ENCODE measurements at places on chromosomes 3 and 15.

DNA sequence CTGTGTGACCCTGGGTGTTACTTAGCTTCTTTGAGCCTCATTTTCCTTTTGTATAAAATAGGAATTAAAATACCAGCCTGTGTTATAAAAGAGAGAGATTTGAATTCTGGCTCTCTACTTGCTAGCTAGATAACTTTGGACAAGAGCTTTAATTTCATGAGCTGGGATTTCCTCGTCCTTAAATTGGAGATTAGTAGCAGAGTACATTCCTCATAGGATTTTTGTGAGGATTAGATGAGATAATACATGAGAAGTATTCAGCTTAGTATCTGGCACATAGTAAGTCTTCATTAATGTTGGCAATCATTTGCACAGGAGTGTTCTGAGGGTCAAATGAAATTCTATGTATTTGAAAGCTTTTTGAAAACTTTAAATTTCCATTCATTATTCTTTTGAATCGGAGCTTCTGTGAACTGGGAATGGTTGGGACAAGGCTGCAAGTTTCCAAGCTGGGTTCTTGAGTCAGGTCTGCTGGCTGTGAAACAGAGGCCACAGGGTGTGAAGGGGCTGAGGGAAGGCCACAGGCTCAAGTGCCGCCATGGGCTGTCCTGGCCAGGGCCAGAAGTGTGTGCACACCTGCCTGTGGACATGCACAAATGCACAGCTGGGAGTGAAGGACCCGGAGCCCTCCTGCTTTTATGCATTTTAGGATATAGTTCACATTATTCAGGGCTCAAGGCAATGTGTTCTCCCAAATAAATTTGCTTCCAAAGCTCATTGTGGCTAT lies 17.2 kb downstream of the ALPK3 start:
- DNase-seq, result no peak

GRCh38 chr3:176155012-176155411 lies 1042.3 kb downstream of the TBL1XR1 start:
- DNase-seq, result no peak

DNA sequence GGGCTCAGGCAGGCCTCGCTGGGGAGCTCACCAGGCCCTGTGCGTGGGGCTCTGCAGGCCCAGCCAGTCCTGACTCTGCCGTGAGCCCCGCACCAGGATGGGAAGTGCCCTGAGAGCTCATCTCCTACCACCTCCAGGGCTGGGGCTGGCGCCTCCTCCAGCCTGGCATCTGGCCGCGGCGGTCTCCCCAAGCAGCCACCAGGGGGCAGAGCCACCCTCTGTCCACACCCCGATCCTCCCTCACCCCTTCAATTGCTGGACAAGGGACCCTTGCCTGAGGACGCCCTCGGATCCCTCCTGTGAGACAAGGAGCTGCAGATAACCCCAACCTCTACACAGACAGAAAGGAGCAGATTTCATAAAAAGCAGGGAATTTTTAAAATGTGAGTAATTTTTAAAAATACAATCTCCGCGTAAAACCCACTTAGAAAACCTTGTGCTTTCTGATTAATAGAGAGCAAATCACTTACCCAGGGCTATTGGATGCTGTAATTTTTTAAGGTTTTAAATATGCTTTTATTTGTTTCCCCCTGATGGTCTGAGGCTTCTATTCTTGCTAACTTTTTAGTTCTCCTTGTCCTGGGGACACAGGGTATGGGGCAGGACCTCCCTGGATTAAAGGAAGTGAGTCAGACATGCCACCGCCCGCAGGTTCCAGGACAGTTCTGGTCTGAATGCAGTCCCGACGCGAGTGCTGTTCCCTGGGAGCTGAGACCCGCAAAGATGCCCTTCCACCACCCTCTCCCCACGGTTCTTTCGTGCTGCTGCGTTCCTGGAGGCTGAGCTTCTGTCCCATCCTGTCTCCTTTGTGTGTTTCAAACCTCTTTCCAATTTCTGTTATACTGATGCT lies 52.3 kb upstream of the CHRNA7 start:
- DNase-seq, result peak; percentile 38

- DNase-seq, result no peak
Observed at GRCh38 chr3:131501949-131502348, 822 bp downstream of the MRPL3 start.

GRCh38 chr3:56302417-56302816 lies 165.8 kb downstream of the ERC2 start:
- DNase-seq, result no peak

DNA sequence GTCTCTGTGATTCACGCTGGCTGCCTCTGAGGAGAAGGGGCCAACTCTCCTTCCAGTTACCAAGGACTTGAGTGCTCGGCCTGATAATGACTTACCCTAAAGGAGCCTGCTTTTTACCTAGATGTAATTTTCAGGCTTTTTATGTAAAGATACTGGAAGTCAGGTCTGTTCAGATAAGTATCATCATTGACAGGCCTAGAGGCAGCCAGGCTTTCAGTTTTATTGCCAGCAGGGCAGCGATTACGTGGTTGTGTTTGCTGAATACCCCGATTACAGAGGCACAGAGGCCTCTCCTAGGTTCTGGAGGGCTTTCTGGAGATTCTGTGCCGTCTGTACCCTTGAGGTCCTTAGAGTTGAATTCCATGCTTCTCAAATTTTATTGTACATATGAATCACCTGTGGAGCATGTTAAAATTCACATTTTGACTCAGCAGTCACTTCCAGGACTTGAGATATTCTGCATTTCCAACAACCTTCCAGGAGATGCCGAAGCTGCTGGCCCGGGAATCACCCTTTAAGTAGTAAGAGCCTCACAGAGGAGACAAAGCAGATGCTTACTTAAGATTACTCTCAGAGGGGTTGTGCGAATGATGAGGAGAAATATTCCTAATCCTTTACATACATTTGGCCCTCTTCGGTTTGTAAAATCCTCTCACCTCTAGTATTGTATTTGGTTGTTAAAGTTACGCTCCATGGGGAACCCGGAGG lies 160.1 kb upstream of the BHLHE40 start:
- no peak for DNase-seq

DNA sequence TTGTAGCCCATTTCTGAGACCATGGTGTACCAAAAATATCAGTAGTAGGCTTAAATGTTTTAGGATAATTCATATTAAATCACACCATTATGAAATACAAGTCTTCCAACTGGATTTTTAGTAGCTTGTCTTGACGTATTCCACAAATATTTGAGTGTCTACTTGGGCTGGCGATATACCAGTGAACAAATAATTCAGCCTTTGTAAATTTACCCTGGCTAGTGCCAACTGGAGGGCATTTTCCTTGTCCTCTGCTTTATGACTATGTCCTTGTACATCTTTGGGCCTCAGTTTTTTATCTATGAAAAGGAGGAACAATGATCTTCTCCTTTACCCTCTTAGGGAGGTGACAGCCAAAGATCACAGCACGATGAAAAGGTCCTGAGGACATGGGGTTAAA lies 114.8 kb downstream of the FRMD4B start:
- DNase-seq, result no peak

DNA sequence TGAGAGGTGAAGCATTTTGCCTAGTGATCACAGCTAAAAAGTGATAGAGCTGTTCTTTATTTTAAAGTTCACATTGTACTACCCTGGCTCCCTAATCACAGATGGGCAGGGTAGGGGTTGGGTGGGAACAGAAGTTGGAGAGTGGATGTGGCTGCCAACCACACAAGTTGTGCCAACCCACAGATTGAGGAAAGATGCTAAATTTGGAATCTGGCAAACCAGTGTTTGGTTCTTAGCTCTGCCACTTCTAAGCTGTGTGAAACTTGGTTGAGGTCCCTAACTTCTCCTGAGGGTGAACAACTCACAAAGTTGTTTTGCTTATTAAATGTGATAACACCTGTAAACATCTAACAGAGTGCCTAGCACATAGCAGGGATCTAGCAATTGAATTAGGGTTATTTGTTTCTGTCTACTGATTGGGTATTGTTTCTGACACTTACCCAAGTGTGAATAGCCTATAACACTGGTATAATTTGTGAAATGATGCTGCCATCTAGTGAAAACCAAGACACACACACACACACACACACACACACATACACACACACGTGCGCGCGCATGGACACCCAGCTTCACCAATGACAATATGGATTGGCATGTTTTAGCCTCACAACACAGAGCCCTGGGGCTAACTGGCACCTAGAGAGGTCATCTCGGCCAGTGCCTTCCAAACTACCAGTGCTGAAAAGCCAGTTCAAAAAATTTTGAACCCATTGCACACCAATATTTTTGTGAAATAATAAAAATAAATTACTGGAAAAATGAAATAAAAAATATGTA lies 25.3 kb downstream of the ADGRG7 start:
- DNase-seq, result no peak

- no peak for DNase-seq
Observed at GRCh38 chr15:65630760-65631159, 9.0 kb downstream of the SLC24A1 start.

DNA sequence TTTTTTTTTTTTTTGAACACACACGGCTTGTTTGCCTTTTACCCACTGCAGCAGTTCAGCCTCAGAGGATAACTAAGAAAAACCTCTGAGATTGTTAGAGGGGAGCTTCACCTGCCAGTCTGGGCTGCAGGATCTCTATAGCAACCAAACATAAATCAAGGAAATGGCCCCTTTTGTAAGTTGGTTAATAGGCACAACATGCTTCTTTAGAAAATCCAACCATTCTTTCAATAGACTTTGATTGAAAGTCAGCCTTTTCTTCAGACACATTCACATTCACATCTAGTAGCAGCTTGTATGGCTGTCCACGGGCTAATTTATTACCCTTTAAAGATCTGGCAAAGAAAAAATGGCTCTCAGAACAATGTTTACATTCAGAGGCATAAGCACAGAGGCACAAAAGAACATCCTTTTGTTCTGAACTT lies 136.6 kb upstream of the RARB start:
- no peak for DNase-seq

- no peak for DNase-seq
Observed at GRCh38 chr3:4693620-4694019, 200.5 kb downstream of the ITPR1 start.

DNA sequence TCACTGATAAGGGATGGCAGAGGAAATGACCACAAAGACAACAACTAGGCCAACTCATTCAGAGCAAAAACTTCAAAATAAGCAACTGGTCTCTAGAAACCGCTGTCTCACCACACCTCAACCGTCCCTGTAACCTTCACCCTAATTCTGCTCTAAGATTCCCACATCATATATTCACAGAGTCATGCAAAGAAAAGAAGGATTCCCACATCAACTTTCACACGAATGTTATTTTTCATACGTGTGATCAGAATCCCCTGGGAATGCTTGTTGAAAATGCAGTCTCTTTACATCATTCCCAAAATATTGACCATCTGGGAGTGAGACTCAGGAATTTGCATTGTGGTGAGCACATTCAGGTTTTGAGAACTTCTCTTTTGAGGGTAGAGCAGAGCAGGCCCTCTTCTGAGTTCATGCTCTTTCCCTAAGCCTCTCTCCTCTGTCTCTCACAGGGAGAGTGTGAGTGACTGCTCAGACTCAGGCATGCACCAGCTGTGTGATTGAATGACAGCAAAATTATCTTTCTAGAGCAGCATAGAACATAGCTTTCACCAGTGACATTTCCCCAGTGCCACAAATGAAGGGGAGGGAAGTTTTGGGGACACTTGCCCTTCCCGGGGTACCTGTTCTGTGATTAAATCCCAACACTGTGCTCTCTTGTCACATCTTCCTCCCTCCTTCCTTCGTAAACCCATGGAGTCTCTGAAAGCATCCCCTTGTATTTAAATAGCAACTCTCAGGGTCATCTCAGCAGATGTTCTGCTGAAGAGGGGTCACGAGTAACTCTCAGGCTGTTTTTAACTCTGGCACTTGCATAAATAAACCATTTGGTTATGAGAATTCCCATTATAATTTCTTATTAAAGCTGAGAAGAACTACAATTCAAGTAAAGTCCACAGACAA lies 170.9 kb downstream of the PLCL2 start:
- DNase-seq, result no peak

- no peak for DNase-seq
Observed at GRCh38 chr3:174945276-174945675, 86.1 kb downstream of the NAALADL2 start.

GRCh38 chr3:152071924-152072323 lies 196.8 kb upstream of the MBNL1 start:
- DNase-seq, result no peak

DNA sequence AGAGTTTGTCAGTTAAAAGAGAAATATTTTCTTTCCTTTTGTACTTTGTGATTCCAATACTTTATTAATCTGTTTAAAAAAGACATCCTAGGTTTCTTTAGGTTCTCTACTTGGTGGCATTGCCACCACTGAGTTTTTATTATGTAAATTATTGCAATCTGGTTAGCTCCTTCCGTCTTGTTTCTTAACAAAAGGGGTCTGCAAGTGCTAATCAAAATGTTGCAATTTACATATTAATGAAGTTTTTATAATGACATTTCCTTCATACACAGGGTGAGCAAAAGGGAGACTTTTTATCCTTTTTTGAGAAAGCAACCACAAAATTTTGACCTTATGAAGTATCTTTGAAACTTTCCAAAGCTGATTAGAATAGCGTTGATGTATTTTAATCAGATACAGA lies 1307.3 kb downstream of the ROBO2 start:
- DNase-seq, result no peak

DNA sequence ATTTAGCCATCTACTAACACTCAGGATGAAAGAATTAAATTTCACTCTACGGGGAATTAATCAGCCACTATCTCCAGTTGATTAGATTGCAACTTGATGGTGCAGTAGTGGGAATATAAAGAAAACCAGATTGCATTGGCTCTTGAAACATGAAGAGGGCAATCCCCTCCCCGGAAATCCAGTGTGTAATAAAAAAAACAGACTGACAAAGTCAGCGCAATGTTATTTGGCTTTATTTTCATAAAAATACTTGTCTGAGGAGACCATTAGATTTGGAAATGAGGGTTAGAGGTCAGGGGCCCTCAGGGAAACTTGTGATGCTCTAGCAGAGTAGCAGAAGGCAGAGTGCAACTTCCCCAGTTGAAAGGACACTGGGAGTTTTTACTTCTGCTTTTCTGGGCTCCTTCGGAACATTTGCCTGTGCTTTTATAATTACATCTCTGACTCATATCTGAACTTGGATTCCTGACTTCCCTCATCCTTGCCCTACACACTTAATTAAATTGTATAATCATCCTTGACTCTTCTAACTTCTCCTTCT lies 326.8 kb downstream of the TUSC7 start:
- no peak for DNase-seq

DNA sequence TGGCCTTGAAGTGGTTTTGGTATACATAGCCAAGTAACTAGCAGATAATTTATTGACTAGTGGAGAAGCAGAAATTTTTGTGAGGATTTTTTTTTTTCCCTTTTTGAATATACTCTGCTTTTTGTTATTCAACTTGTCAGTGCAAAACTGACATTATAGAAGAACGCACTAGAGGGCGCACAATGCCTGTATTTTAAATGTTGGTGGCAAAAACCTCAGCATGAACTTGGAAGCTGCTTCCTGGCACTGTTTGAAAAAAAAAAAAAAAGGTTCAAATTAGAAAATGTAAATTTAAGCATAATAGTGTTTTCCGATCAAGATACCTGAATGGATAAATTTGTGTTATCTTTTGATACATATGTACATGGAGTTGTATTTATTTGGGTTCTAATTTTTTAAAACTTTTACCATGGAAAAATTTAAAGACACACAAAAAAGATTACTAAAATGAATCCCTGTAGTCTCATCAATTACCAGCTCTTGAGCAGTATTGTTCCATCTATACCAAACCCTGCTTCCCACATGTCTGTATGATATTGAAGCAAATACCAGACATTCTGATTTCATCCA lies 56.0 kb downstream of the SLC25A26 start:
- no peak for DNase-seq

Data from iPS DF 19.7 (cell line).